ENCODE measurements at places on chromosomes 5 and 9. TPM values are rescaled to one million over a fixed set of nuclear protein-coding genes. Genes with fewer than 3 reads are reported as not detected.

NANS gene
- 48.9 TPM for polyA plus RNA-seq

EPB41L4B gene
- polyA plus RNA-seq: 1.8 TPM

PCDHGA3 gene
- 0.34 TPM for polyA plus RNA-seq

F2RL2 gene
- polyA plus RNA-seq: not detected

PCDHGB3 gene
- 0.17 TPM for polyA plus RNA-seq

WDR31 gene
- 0.66 TPM for polyA plus RNA-seq

DBH gene
- 0.01 TPM for polyA plus RNA-seq

WHRN gene
- polyA plus RNA-seq: 0.31 TPM

FNIP1 gene
- 6.4 TPM for polyA plus RNA-seq

DNA sequence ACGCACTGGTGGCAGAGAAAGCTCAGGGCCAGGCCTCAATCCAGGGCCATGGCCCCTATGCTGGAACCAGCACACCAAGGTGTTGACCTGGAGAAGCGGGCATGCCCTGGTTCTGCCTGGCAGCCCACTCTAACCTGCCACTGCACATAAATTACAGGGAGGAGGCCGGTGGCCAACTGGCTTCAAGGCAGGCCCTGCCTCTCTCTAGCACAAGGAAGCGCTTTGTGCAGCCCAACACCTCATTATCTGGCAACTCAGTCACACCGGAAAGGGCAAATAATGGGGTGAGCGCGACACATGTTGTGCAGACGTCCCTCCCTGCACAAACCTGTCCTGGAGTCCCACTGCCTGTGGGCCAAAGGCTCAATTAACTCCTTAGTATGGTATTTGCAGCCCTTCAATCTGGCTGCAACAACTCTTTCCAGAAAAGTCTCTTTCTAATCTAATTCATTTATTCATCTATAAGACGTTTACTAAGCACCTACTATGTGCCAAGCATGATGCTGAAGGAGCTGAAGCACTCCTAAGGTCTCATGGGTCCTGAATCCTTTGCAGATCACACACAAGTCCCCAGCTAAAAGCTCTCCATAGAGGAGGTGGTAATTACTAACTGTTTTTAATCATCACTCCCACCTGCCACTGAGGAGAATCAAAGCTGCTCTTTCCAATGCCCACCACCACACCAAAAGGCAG, 24.9 kb downstream of the SHB start:
- no peak for DNase-seq

DNA sequence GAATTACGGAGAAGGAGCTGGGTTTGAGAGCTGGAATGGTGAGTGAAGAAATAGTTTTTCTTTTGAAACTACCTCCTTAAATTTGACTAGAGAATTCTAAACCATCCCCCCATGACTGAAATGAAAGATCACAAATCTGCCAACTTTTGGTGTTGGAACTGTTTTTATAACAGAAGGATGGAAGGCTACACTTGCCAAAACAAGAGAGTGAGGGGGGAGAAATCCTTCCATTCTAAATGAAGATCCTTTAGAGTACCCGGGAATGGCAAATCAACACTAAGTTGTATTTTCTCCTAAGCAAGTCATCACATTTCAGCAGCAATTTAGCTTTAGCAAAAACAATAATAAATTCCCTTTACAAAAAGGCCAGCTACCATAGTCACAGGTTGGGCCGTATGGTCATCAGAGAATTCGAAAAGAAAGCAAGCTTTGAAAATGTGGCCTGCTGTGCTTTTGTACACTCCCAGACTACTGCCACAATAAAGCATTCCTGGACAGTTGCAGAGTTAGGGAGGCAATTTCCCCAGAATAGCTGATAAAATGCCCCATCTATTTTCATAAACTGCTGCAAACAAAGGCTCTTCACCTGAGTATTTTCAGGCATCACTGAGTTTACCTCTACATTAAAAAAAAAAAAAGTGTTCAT, 25.0 kb upstream of the FREM1 start:
- DNase-seq: no peak

DNA sequence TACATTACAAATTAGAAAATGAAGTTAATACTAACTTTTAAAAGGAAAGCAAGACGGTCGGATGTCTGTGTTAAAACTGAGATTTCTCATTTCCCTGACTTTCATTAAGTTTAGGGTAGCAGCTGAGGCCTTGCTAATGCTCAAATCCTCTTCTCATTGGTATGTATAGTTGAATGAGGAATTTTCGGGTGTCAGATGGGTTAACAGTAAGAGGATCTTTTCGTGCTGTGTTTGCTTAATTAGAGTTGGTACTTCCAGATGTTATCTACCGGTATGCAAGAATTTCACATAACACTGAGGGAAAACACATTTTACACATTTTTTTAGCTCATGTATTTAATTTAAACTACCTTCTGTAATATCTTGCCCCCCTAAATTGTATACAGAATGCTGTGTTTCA, 168.2 kb upstream of the CTNND2 start:
- no peak for DNase-seq

DNA sequence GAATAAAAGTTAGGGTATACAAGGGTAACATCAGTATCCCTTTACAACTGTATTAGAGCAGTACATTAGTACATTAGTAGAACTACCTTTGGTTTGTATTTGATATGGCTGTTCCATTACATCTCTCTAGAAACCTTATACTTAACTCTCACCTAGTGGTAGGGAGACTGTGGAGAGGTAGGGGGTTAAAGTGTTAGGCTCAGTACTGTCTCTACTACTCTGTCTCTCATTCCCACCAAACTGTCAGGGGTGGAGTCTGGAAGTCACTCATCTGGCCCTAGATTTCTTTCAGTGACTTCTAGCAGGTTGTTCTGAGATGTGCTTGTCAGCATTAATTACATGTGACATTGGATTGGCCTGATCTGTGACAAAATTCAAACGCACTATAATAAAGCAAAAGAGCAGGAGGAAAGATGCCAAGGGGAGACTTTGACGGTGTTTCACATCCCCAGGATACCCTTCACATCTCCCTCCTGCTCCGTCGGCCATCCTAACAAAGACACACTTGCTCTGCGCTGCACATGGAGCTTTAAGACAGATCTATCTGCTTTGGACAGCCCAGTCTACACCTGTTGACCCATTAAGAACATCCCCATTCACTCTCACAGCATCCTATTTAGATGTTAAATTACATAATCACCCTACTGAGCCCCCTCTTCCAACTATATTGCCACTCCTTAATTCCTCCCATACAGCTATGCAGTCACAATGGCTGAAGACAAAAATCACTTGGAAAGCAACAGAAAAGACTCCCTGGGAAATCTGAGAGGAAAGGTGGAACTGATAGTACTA, 1043.0 kb upstream of the DMAC1 start:
- DNase-seq: no peak

GRCh38 chr5:177367323-177367848, 9.7 kb downstream of the RGS14 start:
- no peak for DNase-seq

DNA sequence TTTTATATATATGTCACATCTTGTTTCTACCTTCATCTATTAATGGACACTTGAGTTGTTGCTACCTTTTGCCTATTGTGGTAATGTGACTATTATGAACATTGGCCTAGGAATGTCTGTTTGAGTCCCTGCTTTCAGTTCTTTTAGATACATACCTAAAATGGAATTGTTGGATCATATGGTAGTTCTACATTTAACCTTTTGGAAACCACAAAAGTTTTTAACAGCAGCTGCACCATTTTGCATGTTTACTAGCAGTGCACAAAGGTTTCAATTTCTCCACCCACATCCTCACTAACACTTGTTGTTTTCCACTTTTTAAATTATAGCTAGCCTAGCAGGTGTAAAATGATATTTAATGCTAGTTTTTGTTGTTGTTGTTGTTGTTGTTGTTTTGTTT, 88.4 kb downstream of the GALNT10 start:
- DNase-seq: no peak

DNA sequence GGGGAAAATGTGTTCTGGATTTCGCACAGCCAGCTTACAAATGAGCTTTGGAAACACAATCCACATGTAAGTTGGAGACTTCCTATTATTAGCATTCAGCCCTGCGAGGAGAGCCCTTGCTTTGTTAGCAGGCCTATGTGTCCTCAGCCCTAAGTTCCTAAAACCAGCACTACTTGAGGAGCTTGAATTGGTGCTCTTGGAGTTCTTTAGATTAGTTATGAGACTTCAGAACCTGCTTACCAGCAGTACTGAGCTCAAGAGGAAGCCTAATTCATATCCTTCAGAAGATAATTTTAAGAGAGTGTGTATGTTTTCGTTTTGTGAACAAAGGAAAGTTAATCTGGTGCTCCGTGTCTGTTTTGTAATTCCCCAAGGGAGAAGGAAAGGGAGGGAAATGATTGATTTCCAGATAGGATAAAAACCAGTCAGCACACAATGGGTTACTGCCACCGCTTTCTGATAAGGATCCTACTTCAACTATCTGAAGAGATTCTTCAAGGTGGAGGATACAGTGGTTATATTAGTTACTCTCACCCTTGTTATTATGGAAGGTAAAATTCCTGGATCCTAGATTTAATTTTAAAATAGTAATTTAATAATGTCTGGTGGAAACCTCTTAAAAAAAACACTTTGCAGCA, 35.2 kb downstream of the PIK3R1 start:
- no peak for DNase-seq

DNA sequence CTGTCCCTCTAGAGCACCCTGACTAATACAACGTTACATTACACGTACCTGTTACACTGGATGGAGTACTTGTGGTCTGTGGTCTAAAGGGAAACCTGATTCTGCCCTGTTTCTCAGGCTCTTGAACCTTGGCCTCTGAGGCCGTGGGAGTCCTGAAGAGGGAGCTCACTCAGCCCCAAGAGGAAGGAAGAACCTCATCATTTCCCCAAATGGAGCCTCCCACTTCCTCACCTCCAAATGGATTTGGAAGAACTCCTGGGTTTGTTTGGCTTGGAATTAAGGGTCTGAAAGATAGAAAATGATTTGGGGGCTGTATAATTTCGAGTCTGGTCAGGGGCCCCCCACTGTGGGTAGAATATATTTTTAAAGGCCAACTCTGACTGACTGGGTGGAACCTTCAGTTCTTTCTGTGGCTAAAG, 200.2 kb downstream of the SEMA6A start:
- no peak for DNase-seq

GRCh38 chr9:18404434-18405029, 69.4 kb upstream of the ADAMTSL1 start:
- no peak for DNase-seq

DNA sequence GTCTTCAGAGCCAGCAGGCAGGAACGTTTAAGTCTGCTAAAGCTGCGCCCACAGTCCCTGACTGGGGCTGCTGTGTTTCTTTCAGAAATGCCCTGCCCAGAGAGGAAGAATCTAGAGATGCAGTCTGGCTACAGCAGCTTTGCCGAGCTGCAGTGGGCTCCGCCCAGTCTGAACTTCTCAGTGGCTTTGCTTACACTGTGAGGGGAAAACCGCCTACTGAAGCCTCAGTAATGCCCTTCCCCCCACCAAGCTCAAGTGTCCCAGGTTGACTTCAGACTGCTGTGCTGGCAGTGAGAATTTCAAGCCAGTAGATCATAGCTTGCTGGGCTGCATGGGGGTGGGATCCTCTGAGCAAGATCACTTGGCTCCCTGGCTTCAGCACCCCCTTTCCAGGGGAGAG, 78.4 kb downstream of the SREK1 start:
- no peak for DNase-seq

DNA sequence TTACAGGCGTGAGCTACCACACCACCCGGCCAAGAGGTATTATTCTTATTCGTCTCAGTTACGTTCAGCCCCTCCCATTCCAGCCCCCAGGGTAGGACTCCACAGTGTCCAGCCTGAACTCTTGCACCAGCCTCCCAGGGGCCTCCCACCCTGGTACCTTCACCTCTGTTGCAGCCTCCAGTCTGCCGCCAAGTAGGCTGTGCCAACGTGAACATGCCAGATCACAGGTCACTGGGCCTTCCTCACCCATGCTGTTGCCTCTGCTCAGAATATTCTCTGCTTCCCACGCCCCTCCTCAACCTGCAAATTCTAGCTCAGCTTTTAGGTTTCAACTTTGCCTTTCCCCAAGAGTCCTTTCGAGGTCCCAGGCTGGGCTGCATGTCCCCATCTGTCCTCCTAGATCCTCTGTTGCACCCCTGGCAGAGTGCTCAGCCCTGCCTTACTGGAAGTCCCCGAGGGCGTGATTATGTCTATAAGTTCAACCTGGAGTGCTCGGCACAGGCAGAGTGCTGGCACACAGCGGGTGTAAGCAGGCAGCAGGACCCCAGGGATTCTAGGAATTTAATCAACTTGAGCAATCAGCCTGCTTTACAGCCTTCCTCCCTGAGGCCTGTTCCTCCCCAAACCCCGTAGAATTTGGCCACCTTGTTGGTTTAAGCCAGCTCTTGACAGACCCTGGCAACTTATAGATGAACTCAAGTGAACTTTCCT, 13.1 kb upstream of the STXBP1 start:
- no peak for DNase-seq

GRCh38 chr9:27204578-27204977, 92.4 kb downstream of the EQTN start:
- no peak for DNase-seq

DNA sequence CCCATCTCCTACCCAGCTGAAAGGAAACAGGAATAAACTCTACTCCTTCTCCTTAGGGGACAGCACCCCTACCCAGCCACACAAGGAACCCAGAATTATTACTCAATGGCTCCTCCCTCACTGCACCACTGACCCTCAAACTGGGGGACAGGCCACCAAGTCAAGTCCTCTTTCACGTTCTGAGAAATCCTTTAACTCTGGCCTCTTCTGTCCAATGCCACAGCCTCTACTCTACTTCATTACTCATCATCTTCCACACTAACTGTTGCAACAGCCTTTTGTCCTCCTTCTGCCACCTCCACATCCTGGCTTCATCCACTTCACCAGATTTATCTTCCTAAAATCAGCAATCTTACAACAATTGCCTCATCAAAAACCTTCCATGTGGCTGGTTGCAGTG, 6.8 kb downstream of the TTC39B start:
- DNase-seq: no peak

DNA sequence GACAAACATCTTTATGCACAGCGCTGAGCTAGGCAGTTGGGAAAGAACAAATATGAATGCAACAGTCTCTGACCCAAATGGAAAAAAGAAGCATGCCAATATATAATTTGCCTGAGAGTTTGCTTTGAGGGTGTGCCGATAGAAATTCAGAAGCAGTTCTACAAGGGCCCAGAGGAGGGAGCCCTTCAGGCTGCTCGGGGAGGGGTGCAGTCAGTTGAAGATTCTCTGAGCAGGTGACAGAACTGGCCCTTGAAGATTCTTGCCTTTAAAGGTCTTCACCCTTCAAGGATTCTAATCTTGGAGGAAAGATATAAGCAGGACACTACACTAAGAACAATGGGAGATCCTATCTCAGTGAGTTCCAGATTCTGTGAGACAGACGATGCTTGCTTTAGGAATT, 3.7 kb upstream of the PAPPA start:
- no peak for DNase-seq

Data from psoas muscle (tissue), 8 donors.